Endothelial cell (in vitro differentiated cells): ENCODE measurements at places on chromosomes 13 and 19.

DNA sequence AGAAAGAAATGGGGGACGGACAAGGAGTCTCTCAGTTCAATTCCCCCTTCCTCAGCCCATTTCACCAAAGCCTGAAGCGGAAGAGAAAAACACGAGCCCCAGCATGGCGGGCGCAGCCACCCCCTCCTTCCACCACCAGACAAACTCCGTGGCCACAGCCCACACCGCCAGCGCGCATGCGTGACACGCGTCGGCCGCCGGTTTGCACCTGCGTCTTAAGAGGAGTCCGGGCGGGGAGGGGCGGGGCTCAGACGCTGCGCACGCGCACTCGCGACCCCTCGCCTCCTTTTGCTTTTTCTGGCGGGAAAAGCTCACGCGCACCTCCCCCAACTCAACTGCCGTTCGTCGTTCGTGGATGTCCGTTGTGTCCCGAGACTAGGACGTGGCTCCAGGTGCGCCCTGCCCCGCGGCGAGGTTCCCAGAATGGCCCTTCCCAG, at the start of gene KASH5:
TSS of gene KASH5 (plus strand) at position 314 of the 437 bp plus-strand sequence. CDS start 2,635 bp downstream, outside the sequence.
- no peak for DNase-seq

- no peak for DNase-seq
Observed at GRCh38 chr13:39970177-39970846, 314.9 kb downstream of the COG6 start.

- DNase-seq, result no peak
Observed at GRCh38 chr13:109160887-109161669, 531.7 kb downstream of the MYO16 start.

GRCh38 chr13:30341815-30342570, 34.6 kb upstream of the KATNAL1 start:
- DNase-seq, result no peak

GRCh38 chr13:66036636-66037035, 1193.5 kb downstream of the PCDH9 start:
- DNase-seq, result no peak
